ENCODE measurements at places on chromosomes 16 and 17. TPM values are rescaled to one million over a fixed set of nuclear protein-coding genes. Genes with fewer than 3 reads are reported as not detected.

DNA sequence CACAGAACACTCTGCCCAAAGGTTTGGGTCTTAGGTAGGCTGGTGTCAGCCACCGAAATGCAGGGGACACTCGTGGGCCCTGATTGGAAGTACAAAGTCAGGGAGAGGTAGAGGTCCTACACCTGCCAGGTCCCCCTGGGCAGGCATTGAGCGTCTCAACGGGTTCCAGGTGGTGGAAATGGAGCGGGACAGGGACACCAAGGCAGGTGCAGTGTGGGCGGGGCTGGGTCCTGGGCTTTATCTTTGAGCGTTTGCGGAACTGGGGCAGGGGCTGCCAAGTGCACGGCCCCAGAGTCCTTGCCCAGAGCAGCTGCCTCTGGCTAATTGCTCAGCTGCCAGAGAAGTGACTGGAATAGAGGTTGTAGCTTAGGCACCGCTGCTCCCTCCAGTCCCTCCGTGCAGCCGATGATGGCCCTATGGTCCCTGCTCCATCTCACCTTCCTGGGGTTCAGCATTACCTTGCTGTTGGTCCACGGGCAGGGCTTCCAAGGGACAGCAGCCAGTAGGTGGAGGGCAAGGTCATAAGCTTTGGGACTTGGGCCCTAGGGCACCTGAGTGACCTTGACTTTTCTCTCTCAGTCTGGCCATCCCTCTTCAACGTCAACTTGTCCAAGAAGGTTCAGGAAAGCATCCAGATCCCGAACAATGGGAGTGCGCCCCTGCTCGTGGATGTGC lies at the start of gene ZACN:
TSS of gene ZACN (plus strand) at position 323 of the 675 bp plus-strand sequence. CDS start at position 406, 83 bp downstream.
- DNase-seq, result no peak
- H3K27me3 ChIP-seq, result peaks cover 54% of the 10 kb centered on the region
- no peak within 1 kb of the TSS for H3K27ac ChIP-seq

DNA sequence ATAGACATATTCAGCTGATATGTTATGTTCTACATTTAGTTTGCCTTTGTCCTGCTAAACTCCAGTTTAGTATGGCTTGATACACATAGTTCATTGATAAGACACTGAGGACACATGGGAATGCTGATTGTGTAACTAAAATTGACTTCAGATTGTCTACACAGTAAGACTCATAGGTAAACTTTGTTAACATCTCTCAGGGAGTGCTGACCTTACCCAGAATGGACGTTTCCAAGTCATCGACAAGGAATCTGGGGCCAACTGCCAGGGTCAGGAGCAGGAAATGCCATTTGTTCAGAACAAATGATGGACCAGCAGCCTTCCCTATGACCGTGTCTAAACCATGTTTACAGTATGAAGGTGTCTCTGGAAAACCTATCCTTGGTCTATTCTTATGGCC lies 58.7 kb downstream of the DYNLRB2 start:
- H3K27me3 ChIP-seq, result no peaks in the 10 kb centered on the region
- H3K4me1 ChIP-seq, result peaks cover 4% of the 10 kb centered on the region
- DNase-seq, result no peak
- H3K36me3 ChIP-seq, result peaks cover 65% of the 10 kb centered on the region
- no peak overlapping the region for H3K27ac ChIP-seq

- H3K36me3 ChIP-seq, result no peaks in the 10 kb centered on the region
- no peak for DNase-seq
- peaks cover 6% of the 10 kb centered on the region for H3K27me3 ChIP-seq
- no peak overlapping the region for H3K27ac ChIP-seq
- no peak overlapping the region for H3K4me3 ChIP-seq
- H3K4me1 ChIP-seq, result peaks cover 2% of the 10 kb centered on the region
These were observed 4.1 kb upstream of the ZNF19 start for GRCh38 chr16:71493213-71493612.

DNA sequence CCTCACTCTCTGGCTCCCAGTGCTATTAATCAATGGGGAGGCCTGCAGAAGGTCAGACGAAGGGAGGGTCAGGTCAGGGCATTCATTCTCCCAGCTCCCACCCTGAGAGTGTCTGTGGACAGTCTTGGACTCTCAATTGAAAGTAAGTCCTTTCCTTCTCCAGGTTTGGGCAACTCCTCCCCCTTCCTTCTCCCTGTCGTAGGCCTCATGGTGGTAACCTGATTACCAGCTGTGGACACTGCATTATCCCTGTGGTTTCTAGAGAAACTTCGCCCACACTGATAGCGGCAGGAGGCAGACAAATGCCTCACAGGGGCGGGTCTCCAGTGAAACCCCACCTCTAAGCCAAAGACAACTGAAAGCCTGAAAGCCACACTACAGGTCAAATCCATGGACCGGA lies 57.7 kb upstream of the SLC25A19 start:
- no peak for DNase-seq
- H3K27me3 ChIP-seq, result no peaks in the 10 kb centered on the region
- peak overlapping the region; percentile 8 for H3K4me3 ChIP-seq

DNA sequence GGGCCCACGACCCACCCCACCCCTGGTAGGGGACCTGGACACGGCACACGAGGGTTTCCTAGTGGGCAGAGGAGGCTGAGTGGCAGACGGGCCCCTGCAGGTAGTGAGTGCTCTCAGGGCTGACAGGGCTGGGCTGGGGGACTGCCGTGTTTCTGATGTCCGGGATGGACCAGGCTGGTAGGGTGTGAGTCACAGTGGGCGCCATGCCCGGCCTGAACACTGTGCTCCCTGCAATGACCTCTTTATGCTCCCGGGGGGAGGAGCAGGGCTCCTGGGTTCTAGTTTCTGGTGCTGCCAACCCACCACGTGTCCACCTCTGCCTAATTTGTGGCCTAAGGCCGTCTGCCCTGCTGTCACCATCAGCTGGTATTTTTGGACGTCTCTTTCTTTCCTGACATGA lies 26.3 kb downstream of the ARHGAP23 start:
- H3K27ac ChIP-seq, result no peak overlapping the region
- H3K36me3 ChIP-seq, result no peaks in the 10 kb centered on the region
- no peak overlapping the region for H3K4me3 ChIP-seq

DNA sequence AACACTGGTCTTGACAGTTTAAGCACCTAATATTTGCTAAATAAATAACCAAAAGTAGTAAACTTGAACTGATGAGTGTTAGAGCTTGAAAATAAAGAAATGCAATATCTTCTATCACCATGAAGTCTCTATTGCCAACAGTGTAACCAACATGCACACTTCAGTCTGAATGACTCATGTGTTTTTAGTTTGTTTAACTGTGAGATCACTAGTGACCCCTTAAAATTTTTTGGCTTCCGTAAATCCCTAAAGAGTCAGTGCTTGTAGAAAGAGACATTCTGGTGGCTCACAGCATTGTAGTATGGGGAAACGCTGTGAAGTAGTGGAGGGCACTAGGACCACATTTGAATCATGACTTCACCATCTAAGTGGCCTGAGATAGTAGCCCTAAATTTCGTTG lies 341.1 kb downstream of the PMP22 start:
- no peaks in the 10 kb centered on the region for H3K4me1 ChIP-seq
- H3K36me3 ChIP-seq, result no peaks in the 10 kb centered on the region
- H3K27me3 ChIP-seq, result no peaks in the 10 kb centered on the region
- H3K4me3 ChIP-seq, result no peak overlapping the region
- no peak overlapping the region for H3K27ac ChIP-seq
- DNase-seq, result no peak

DNA sequence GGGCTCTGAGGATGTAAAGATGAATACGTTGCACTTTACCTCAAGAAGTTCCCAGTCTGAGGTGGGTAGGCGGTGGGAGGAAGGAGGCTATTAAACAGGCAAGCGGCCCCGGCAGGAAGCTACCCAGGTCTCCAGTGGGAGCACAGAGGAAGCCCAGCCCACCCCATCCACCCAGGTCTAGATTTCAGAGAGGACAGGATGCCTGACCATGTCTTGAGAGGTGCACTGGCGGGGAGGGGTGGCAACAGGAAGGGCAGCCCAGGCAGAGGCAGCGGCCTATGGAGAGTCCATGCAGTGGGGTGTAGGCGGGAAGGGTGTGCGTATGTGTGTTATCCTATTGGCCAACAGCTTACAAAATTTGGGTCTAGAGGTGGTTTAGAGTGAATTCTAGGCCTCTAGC lies 13.9 kb downstream of the SARM1 start:
- H3K27ac ChIP-seq, result peak overlapping the region; percentile 54
- no peaks in the 10 kb centered on the region for H3K27me3 ChIP-seq
- peaks cover 16% of the 10 kb centered on the region for H3K36me3 ChIP-seq

- H3K4me1 ChIP-seq, result no peaks in the 10 kb centered on the region
- no peak for DNase-seq
These were observed 230.6 kb upstream of the RPL38 start for GRCh38 chr17:73972901-73973300.

GRCh38 chr16:80041410-80041809 lies 440.9 kb upstream of the MAF start:
- no peaks in the 10 kb centered on the region for H3K27me3 ChIP-seq
- no peaks in the 10 kb centered on the region for H3K36me3 ChIP-seq
- no peak overlapping the region for H3K4me3 ChIP-seq
- H3K27ac ChIP-seq, result no peak overlapping the region

The C1QTNF8 gene
- total RNA-seq, result not detected

GRCh38 chr17:57782062-57782490 lies 37.0 kb upstream of the CCDC182 start:
- peaks cover 30% of the 10 kb centered on the region for H3K27me3 ChIP-seq
- H3K36me3 ChIP-seq, result no peaks in the 10 kb centered on the region
- no peak overlapping the region for H3K27ac ChIP-seq
- H3K4me1 ChIP-seq, result no peaks in the 10 kb centered on the region

The VAT1L gene
- total RNA-seq, result not detected

- H3K36me3 ChIP-seq, result peaks cover 2% of the 10 kb centered on the region
- H3K4me1 ChIP-seq, result no peaks in the 10 kb centered on the region
- H3K27ac ChIP-seq, result no peak overlapping the region
- no peak overlapping the region for H3K4me3 ChIP-seq
These were observed 37.8 kb downstream of the TIMM22 start for GRCh38 chr17:1034652-1035210.

DNA sequence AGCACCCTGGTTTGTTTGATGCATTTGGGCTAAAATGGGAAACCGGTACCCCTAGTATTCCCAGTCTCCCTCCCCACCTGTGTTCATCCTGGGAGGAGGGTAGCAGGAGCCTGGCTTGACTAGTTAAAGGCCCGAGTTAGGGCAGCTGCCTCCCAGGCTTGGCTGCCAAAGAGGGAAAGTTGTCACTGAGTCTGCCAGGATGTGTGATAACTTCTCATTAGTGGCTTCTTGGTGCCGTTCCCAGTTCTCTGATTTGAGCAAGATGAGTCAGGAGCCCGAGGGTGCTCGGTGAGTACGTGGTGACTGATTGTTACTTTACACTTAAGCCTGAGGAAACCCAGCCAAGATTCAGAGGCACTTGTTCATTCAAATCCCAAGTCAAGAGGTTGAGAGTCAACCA lies 2.5 kb downstream of the KRT32 start:
- no peaks in the 10 kb centered on the region for H3K4me1 ChIP-seq
- H3K27me3 ChIP-seq, result peaks cover 4% of the 10 kb centered on the region
- no peak overlapping the region for H3K27ac ChIP-seq
- H3K4me3 ChIP-seq, result no peak overlapping the region
- no peak for DNase-seq

DNA sequence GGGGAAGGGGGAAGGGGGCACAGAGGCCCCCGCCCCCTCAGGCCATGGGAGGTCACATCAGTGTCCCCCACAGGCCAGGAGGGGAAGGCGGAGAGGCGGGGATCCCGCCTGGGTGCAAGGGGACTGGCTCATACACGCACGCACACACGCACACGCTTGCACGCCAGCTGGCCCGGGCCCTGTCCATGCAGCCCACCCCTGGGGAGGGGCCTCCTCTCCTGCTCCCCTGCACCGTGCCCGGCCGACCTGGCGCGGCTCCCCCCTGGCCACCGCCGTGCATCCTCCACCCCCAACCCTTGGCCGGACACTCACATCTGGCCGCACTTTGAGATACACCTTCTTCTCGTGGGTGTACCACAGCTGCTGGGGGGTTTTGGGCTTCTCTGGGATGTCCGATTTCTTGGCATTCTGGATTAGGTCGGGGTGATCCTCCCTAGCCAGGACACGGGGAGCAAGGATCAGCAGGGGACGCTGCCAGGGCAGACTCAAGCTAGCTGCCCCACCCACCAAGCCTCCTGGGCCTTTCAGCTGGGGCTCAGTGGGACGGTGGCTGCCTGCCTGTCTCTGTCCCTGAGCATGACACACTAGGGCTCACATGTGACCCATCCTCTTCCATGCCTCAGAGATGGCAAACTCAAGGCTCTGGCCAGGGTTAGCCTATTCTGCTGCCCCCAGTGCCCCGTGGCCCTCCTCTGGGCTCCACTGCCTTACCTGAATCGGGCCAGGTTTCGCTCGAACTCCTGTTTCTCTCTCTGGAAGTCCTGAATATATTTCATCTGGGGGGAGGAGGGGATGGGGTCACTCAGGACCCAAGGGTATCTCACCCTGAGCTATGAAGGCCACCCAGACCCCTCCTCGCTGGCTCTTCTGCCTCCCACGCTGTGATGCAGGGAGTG lies 6.7 kb downstream of the UBTF start:
- DNase-seq, result no peak
- no peak overlapping the region for H3K4me3 ChIP-seq
- H3K4me1 ChIP-seq, result peaks cover 57% of the 10 kb centered on the region
- peaks cover 65% of the 10 kb centered on the region for H3K36me3 ChIP-seq
- no peaks in the 10 kb centered on the region for H3K27me3 ChIP-seq
- no peak overlapping the region for H3K27ac ChIP-seq

The SCIMP gene
- total RNA-seq, result not detected

DNA sequence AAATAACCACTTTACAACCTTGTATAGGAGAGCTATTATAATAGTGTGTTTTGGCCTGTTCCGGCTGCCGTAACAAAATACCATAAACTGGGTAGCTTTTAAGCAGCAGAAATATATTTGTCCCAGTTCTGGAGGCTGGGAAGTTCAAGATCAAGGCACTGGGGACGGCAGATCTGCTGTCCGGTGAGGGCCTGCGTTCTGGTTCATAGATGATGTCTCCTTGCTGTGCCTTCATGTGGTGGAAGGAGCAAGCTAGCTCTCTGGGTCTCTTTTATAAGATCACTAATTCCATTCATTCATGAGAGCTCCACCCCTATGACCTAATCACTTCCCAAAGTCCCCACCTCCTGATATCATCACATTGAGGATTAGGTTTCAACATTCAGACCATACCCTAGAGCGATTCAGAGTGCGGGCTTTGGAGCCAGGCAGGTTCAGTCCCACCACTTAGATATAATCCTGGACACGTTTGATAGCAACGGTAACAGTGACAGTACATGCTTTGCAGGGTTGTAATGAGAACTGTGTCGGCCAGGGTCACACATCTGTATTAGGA lies 76.2 kb upstream of the ZFHX3 start:
- DNase-seq, result no peak
- H3K4me1 ChIP-seq, result no peaks in the 10 kb centered on the region
- H3K27me3 ChIP-seq, result no peaks in the 10 kb centered on the region

The CNGB1 gene
- not detected for total RNA-seq

Data from activated CD8-positive, alpha-beta memory T cell treated with anti-CD3 and anti-CD28 coated beads, Interleukin-2, amount 10 ng/mL, durations not matched to agents 7 days and 5 days (primary cell).